ENCODE measurements at places on chromosomes 16 and 17. TPM values are rescaled to one million over a fixed set of nuclear protein-coding genes. Genes with fewer than 3 reads are reported as not detected.

DNA sequence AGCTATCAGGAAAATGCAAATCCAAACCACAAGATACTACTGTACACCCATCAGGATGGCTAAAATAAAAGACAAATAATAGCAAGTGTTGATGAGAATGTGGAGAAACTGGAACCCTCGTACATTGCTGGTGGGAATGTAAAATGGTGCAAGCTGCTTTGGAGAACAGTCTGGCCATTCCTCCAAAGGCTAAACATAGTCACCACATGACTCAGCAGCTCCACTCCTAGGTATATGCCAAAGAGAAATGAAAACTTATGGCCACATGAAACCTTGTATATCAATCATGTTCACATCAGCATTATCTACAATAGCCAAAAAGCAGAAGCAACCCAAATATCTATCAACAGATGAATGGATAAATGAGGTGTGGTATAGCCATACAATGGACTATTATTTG lies 28.5 kb downstream of the VAC14 start:
- no peak for DNase-seq

The CDRT15L2 gene
- total RNA-seq: not detected

DNA sequence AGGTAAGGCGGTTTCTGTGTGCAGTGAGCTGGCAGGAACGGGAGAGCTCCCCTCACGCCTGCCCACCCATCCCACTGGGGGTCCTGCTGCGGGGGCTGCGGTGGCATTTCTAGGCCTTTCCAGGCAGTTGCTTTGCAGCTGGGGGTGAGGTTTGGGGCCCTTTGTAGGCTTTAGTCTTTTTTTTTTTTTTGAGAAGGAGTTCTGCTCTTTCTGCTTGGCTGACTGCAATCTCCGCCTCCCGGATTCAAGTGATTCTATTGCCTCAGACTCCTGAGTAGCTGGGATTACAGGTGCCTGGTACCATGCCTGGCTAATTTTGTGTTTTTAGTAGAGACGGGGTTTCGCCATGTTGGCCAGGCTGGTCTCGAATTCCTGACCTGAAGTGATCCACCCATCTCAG lies 11.1 kb downstream of the TSC2 start:
- no peak for DNase-seq

GRCh38 chr16:46857368-46857945 lies 26.5 kb upstream of the C16orf87 start:
- no peak for DNase-seq

DNA sequence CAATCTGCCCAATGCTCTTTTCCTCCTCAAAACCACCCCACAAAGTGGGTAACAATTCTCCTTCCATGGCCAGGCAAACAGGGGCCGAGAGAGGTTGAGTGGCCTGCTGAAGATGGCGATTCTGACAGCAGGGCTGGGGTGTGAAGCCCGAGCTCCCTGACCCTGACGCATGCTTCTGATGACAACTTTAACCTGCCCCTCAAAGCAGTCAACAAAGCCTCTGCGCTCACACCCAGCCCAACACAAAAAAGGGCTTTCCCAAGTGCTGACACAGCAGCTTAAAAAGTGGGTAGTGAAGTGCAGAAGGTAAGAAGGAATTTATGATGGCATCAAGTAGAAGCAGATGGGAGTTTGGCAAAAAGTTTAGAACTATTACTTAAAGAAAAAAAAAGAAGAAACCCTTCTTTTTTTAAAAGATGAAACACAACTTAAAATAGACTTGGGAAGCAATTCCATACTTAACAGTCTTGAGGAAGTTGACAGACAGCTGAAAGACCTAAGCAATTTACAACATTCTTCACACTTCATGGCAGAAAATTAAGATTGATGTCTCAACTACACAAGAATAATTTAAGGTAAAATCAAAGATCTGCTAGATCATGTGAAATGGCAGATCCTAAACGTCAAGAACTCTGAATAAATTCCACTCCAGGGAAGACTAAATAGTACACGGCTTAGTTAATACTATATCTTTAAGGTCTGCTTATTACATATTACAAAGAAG lies 133.9 kb downstream of the PARN start:
- no peak for DNase-seq

DNA sequence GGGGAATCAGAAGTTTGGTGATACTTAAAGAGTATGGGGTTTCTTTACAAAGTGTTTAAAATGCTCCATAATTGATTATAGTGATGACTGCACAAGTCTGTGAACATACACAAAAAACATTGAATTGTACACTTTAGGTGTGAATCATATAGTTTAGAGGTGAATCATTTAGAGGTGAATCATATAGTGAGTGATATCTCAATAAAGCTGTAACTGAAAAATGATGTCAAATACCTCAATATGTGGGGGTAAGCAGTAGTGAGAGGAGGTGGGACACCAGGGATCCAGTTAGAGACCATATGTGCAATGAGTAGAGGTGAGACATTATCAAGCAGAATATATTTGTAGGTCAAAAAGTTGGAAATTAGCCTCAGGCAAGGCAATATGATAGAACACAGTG lies 264.5 kb downstream of the PMP22 start:
- DNase-seq: no peak

Data from activated T-helper 2 cell treated with anti-CD3 and anti-CD28 coated beads, Interferon-gamma antibody, Interleukin-2, Interleukin-4, amounts not matched to agents 10 μg/mL and 5 μg/mL and 100 μg/mL, durations not matched to agents 14 hours and 24 hours and 36 hours (primary cell).